ENCODE measurements at places on chromosomes 7 and 10. TPM values are rescaled to one million over a fixed set of nuclear protein-coding genes. Genes with fewer than 3 reads are reported as not detected.

Gene ANK3
- 32.9 TPM for total RNA-seq

Gene ACBD7
- 8.2 TPM for total RNA-seq

Gene SMO
- total RNA-seq: 2.1 TPM

Gene GIGYF1
- 29.5 TPM for total RNA-seq

Gene PDE1C
- 34.0 TPM for total RNA-seq
